LoVo (cell line): ENCODE measurements at places on chromosomes 16 and 17.

DNA sequence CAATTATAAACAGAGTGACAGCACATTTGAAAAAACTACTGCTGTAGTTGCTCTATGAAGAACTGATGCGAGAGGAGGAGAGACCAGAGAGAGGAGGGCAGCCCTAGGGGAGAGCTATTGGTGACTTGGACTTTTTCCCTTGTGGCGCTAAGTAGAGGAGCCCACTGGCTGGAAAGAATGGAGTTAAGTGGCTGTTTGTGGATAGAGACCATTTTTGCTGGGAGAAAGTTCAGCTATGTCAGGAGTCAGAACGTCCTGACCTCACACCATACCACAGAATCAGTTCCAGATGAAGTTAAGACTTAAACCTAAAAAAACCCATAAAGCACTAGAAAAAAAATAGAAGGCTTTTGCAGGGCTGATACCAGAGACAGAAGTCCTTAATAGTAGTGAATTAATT lies 2.0 kb downstream of the POLR2A start:
- no peak for DNase-seq

GRCh38 chr17:16873174-16874035 lies 98.5 kb downstream of the TNFRSF13B start:
- peak; percentile 44 for DNase-seq

GRCh38 chr16:62933929-62934328 lies 897.7 kb upstream of the CDH8 start:
- no peak for DNase-seq

GRCh38 chr16:53912155-53912554 lies 208.2 kb downstream of the FTO start:
- DNase-seq: no peak

GRCh38 chr17:3556916-3557767 lies 470 bp downstream of the TRPV3 start:
- no peak for DNase-seq

- no peak for DNase-seq
Measured at GRCh38 chr17:80529104-80529903, 15.3 kb upstream of the RPTOR start.

- DNase-seq: no peak
Measured at GRCh38 chr16:22109258-22109898, 17.0 kb downstream of the VWA3A start.
